Spleen (tissue), 13 donors: ENCODE measurements at places on chromosomes 5 and 9. TPM values are rescaled to one million over a fixed set of nuclear protein-coding genes. Genes with fewer than 3 reads are reported as not detected.

Gene LVRN
- not detected for total RNA-seq

Gene BNC2
- total RNA-seq, result 2.9 TPM

- DNase-seq, result no peak
Measured at GRCh38 chr5:180080486-180081280, 9.1 kb upstream of the RNF130 start.

GRCh38 chr5:128015478-128015877 lies 68.1 kb upstream of the SLC12A2 start:
- no peak for DNase-seq

GRCh38 chr9:13957089-13957488 lies 356.9 kb downstream of the NFIB start:
- no peak for DNase-seq

DNA sequence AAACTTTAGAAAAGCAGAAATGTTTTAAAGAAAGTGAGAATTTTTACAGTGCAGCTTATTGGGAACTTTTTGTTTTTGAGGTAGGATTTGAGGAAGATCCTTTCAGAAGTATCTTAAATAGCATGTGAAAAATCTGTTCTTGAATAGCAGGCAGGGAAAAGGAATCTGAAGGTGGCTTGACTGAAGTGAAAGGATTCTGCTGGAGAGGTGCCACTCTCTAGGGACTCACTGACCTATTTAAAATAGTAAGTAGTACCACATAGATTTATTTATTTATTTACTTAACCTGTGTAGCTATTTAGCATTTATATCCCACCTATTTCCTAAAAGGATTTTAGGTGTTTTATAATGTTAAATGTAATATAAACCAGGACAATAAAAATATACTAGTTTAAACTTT lies 69.1 kb downstream of the NIPBL start:
- no peak for DNase-seq

DNA sequence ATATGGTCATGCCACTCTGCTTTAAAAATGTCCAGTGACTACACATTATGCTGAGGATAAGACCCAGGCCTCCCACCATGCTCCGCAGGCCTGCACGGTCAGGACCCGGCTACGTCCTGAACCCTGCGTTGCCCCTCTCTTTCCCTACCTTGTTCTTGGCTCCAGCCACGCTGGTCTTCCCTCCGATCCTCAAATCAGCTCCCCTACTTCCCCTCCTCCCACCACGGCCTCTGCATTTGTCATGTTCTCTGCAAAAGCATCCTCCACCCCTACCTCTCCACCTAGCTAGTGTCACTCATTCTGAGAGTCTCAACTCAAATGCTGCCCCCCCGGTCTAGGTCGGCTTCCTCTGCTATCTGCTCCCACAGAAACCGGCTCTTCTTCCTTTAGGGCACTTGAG lies 11.2 kb downstream of the GPX3 start:
- no peak for DNase-seq

DNA sequence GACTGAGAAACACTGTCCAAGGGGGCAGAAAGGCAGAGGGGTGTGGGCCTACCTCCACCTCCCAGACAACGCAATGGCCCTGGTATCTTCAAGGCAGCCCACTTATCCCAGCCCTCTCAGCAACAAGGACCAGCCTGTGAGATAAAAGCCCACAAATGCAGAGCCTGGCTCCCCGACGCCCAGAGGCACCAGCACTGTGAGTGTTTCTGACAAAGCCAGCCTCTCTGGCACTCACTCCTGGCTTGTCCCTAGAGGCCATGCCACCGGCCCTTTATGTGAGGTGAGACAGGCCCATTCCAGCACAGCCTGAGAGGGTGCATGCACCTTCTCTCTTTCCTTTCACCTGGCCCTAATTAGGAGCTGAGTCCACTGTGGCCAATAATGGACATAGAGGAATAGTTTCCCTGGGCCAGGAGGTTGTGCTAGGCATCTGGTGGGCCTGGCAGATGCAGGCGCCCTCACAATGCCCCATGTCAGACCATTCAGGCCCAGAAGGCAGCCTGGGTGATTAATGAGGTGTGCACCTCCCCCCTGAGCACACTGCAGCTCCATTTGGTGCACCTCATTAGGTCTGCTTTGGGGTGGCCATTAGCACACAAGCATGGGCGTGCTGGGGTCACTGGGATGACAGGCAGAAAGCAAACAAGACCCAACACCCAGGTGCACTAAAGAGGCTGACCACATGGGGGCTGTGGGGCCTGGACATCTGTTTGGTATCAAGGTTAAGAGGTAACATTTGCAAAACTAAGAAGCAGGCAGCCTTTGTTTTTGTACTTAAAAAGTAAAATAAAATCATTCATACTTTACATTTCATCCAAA lies 176.0 kb downstream of the MED10 start:
- no peak for DNase-seq

- DNase-seq, result no peak
Measured at GRCh38 chr9:120366644-120367019, 213.3 kb downstream of the CDK5RAP2 start.

- DNase-seq, result no peak
Measured at GRCh38 chr9:70385426-70385825, 29.0 kb downstream of the KLF9 start.

GRCh38 chr5:159566832-159567231 lies 236.5 kb upstream of the IL12B start:
- DNase-seq, result no peak

GRCh38 chr5:7714119-7714518 lies 136.8 kb downstream of the CFAP90 start:
- no peak for DNase-seq

DNA sequence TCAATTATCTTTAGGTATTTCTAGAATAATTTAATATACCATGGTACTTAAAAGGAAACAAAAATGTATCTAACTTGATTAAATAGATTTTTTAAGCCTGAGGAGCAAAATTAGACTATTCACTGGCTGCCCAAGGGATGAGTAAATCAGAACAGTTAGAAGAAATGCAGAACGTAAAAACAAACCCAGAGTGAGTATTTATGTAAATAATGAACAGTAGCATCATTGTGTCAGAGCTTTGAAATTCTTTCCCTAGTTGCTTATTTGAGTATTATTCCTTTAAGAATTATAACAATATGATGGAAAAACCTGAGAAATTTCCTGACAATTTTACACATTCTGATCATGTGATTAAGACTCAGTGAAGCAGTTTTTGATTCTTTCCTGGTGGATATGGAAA lies 200.9 kb downstream of the GDNF start:
- DNase-seq, result no peak

GRCh38 chr9:81032030-81032572 lies 657.2 kb downstream of the TLE1 start:
- no peak for DNase-seq

GRCh38 chr5:42542106-42542505 lies 118.9 kb downstream of the GHR start:
- no peak for DNase-seq

- DNase-seq, result no peak
Measured at GRCh38 chr5:171080186-171080938, 218.5 kb downstream of the RANBP17 start.

DNA sequence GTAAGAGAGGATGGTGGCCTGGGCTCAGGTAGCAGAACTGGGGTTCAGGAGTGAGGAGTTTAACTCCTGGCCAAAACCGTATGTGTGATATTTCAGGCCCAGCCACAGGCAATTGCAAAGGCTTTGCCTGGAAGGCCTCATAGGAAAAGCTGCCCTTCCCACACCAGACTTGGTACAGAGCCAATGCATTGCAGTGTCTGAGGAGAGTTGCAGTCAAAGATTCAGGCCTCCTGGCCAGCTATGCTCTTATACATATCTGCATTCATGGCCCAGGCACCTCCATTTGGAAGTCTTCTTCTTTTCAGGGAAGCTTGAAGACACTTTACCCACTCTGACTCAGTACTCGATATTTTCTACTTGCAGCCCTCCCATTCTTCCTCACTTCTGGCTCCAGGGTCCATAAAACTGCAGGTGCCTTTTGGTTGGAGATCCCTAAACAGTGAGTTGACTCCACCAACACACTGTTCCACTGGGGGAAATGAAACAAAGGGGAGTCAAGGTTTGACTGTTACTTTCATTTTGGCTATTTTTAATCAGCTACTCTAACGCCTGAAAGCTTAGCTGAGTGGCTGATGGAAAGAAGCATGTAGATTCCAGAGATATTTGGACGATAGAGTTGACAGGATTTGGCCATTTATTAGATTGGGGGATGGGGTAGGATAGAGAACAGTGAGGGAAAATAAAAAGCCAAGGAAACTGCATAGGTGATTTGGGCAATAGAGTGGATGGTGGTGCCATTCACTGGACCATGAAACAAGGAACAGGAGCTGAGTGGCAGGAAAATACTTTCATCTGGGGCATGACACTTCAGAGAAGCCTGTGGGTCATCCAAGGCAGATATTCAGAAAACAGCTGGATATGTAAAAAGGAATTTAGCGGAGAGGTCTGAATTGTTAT lies 30.6 kb upstream of the IL33 start:
- no peak for DNase-seq

DNA sequence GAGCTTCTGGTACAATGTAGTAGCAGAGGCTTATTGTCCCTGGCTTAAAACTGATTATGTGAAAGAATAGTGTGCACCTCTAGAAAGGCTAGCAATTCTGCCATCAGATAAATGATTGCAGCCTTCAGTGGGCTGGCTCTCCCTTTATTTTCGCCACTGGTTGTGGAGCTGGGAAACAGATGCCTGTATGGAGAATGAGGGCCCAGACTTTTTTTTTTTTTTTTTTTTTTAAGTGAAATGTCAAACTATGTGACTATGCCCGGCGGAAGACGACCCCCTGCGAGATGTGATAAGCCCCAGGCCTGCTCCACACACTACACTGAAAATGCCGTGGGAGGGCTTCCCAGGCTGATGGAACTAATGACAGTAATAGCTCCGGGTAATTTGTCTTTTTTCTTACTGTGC lies 28.7 kb downstream of the ISL1 start:
- no peak for DNase-seq
